ENCODE measurements at places on chromosomes 2 and 18.

DNA sequence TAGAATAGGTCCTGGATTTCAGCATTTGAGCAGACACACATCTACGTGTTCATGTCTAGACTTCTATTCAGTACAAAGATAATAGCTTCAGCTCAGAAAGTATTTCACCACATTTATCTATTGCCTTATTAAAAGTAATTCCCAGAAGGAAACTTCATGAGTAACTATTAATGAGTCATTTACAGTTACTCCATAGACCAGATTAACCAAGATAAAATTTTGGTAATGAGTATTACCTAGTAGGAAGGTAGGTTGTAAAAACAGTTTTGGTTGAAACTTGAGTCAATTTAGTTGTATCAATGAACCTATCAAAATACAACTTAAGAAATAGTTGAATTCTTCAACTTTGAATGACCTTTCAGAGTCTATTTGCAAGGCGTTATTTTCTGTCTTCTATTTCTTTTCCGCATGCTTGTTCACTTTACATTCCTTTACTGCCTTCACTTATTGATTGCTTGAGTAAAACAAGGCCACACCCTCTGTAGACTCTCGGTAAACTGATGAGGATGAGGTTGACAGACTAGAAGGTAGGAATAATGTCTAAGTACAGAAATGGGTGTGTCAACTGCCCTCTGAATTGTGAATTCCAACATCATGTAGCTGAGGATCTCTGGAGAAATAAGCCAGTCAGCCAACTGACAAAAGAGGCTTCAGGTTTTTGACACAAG lies 1165.6 kb upstream of the ZEB2 start:
- no peak for DNase-seq

DNA sequence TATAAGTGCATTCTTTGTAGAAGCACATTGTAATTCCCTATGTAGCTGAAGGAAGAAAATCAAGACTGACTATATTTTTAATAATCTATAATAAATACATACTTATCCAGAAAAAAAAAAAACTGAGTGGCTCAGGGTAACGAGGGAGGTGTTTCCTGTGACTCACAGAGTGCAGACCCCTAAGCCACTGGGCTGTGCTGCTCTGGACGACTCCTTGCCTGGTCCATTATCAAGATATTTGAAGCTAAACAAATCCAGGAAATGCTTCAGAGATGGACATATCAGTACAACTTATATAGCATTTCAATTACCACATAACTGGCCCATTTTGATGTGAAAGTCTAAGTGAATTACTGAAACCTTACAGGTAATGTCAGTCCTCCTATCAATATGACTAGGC lies 80.6 kb downstream of the PIGN start:
- no peak for DNase-seq

GRCh38 chr18:33469699-33470098 lies 29.2 kb upstream of the CCDC178 start:
- no peak for DNase-seq

GRCh38 chr2:177254433-177255226 lies 9.9 kb downstream of the NFE2L2 start:
- DNase-seq, result peak; percentile 23

DNA sequence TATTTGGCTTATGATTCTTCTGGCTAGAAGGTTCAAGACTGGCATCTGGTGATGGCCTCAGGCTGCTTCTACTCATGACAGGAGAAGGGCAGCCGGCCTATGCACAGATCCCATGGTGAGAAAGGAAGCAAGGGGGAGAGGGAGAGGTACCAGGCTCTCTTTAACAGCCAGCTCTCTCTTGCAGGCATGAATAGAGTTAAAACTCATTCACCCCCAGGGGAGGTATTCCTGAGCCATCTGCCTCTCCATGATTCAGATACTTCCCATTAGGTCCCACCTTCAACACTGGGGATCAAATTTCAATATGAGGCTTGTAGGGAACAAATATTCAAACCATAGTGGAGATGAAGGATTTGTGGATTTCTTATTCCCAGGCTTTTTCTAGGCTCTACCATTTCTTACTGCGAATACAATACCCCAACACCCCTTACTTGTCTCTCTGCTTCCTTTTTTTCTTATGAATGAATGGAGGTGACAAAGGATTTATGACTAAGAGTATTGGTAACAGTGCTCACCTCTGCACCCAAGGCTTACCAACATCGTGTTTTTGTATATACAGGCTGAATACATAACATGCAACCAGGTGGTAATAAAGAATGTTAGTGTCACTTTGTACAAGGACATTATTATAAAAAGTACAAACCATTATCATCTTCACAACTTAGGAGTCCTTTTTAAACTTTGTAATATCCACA lies 454.6 kb upstream of the TRIB2 start:
- DNase-seq, result peak; percentile 3

- DNase-seq, result no peak
Observed at GRCh38 chr2:206422493-206422892, 20.8 kb upstream of the ADAM23 start.

GRCh38 chr2:232228971-232229894 lies 149.3 kb upstream of the ALPP start:
- DNase-seq, result peak; percentile 36

DNA sequence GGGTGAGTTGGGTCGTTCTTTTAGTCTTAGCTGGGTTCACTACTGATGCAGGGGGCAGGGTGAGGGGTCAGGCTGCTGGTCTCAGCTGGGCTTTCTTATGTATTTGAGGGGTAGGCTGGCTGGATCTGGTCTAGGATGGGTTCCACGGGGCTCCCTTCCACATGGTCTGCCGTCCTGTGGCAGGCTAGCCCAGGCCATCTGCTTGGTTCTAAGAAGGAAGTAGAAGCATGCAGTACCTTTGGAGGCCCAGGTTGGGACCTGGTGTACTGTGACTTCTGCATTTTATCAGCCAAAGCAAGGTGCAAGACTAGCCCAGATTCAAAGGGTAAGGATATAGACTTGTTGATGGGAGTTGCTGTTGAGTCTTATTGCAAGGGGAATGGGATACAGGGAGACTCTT lies 35.5 kb upstream of the MGAT5 start:
- no peak for DNase-seq

GRCh38 chr18:59735269-59735860 lies 38.1 kb upstream of the CCBE1 start:
- no peak for DNase-seq

DNA sequence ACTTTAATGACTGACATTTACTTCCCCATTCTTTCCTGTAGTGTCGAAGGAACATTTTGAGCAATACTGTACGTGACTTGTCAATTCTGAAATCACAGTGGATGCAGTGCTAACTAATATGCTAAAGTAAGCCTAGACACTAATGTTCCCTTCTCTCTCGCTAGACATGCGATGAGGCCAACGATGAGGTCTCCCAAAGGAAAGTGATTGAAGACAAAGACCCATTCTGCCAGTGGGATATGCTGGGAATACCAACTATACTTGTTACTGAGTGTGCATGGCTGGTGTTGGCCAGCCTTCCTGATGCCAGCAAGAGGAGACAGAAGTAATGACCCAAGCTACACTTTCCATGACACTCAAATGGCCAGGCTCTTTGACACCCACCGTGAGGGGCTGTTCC lies 2.5 kb upstream of the SERPINE2 start:
- DNase-seq, result no peak
